ENCODE measurements at places on chromosomes 1 and 21.

DNA sequence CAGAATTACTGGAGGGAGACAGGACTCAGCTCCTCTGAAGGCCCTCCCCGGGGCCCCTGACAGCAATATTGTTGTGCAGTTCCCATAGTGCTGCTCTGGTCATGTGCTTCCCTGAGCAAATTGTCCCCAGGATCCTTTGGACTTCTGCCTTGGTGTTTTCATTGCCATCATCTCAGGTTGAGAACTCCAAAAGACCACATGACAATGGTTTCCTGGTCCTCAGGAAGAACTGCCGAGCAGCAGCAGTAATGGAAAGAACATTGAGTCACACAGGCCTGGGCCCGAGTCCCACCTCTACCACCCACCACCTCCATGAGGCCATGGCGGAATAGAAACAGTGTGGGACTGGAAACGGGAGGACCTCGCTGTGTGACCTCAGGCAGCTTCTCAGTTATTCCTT is 6.3 kb upstream of the CTTNBP2NL start:
- no peak for DNase-seq

GRCh38 chr1:28122183-28122582 is 33.8 kb upstream of the EYA3 start:
- no peak for DNase-seq

DNA sequence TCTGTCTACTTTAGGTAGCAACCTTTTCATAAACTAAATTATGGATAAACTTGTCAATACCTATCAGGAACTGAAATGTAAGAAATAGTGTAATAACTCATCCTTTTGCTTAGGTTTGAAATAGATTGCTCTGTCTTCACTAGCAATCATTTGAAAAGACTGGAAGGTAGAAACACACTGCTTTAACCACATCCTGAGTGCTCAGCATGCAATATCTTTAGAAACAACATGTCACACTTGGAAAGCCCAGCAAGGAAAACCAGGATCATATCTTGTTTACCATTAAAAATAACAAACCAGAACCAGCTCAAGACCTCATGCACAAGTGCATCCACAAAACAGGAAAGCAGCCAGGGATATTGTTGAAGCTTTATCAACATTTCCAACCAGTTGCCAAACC is 3.6 kb downstream of the KCNJ6 start:
- DNase-seq: no peak

DNA sequence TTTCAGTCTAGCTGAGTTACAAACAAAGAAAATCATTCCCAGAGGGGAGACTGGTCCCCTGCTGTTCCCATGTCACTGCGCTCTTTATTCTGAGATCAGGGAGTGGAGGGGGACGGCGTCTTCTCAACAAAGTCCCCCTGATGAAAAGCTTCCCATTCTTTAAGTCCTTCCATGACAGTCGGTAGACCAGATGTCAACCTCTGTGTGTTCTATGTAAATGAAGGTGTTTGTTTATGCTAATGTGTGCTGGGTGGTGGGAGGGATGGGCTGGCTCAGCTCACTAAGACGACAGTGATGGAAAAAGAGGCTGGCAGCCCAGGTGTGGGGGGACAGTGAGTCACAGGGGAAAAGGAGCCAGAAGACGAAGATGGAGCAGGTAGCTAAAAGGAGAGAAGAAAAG is 148.2 kb upstream of the KLHDC7A start:
- no peak for DNase-seq

GRCh38 chr1:64469977-64470664 is at the start of gene CACHD1:
Gene CACHD1 (plus strand): TSS chr1:64470129. CDS start chr1:64470745, 616 bp downstream.
- DNase-seq: peak; percentile 46

DNA sequence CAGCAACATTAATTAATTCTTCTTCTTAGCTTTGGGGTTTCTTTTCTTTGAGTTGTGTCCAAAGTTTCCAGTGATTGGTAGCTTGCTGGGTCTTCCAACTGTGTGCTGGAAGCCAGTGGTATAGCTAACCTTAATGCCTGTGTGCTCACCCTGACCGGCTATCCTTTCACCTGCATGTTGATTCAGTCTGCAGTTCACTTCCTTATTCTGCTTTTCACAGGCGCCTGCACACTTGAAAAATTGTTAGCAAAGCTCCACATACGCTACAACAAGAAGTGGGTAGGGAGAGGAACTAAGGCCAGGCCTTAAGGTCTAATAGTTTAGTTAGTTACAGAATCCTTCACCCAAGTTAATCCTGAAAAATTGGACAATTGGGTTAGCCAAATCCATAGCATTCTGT is 35.7 kb downstream of the NCF2 start:
- no peak for DNase-seq

- DNase-seq: no peak
Observed at GRCh38 chr21:37249112-37249904, 17.8 kb downstream of the VPS26C start.

DNA sequence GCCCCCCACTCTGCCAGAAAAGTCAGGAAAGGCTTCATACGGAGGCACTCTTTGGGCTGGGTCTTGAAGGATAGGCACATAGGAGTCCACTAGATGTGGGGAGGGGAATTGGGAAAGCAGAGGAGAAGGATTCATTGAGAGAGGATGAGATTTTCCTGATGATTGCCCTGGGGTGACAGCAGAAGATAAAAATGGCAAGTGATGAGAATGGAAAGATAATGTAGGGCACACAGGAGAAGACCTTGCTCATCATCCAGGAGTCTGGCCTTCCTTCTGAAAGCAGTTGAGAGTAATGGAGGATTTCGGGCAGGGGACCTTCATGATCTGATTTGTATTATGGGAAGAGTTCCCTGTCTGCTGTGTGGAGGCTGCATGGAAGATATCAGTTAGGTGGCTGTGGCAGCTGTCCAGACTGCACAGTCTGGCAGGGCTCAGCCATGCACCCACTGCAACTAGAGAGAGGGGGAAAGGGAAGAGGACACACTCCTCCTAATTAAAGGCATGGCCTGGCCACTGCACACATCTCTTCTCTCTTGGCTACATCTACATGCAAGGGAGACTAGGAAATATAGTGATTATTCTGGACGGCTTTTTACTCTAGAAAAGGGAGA is 9.6 kb upstream of the FABP3 start:
- DNase-seq: no peak

- DNase-seq: no peak
Observed at GRCh38 chr1:194062962-194063361, 876.5 kb upstream of the B3GALT2 start.

DNA sequence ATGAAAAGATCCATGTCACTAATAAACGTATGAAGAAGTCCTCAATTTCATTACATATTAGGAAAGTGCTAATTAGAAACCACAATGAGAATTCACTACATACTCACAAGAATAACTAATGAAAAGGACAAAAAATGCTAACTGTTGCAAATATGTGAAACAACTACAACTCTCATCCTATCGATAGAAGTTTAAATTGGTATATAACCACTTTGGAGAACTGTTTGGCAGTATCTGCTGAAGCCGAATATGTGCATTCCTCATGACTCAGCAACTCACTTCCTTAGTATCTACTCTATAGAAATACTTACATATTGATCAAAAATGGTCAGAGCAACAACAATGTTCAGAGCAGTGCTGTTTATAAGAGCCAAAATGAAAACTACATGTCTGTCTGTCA is 66.8 kb downstream of the PLPPR4 start:
- DNase-seq: no peak

DNA sequence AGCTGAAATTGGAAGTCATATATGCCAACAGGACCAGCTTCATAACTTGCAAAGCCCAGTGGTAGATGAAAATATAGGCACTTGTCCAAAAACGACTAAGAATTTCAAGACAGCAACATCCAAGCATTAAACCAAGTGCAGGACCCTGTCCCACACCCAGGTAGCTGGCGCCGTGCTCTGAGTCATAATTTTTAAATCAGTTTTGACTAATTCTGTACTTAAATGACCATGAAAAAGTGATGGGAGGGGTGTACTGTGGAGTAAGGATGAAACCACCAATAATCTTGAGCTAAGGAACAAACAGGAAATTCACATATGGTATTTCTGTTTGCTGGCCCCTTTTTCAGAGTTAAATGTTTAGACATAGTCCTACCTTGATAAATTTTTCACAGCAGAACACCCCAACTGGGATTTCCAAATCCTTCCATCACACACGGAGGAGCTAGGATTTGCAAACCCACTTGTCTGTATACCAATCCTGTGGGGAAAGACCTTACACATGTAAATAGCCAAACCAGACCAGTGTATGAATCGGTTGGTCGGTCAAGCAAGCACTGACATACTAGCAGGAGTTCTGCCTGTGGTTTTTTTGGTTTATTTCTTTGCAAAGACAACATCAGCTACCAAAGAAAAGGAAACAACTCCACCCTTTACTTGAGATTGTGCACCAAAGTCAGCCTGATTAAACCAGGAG is 235.7 kb upstream of the RAB4A start:
- peak; percentile 32 for DNase-seq

DNA sequence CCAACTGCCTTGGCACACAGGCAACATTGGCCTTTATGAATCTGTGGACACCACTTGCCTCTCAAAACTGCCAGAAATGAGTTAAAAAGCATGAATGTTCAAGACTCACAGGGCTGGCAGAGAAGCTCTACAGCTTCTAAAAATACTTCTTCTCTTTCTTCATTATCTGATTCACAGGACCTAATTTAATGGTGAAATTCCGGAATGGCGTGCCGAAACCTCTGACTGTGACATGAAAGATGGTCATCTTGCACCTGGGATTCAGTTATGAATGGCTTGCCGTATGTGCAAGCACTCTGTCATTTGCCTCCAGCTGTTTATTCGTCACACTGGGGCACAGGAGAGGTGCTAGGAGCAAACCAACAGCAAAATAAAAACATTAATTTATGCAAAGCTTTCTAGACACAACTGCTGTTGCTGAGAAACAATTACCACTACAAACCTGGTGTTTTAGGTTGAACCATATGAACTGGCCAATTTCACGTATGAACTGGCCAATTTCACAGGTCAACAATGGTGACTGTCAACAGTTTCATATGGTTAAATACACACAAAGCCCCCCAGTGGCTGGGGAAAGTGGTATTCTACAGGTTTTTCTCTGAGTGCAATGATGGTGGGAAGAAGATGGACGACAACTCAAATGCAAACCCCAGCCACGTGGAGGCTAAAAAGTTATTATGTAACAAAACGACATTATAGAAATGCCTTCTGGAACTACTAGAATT is 648.3 kb downstream of the KIF26B start:
- DNase-seq: no peak

Data from GM19239 (cell line).